ENCODE measurements at places on chromosomes 11 and 22.
A peak's percentile ranks its signal among the peaks of the same experiment; 100 is the strongest.

DNA sequence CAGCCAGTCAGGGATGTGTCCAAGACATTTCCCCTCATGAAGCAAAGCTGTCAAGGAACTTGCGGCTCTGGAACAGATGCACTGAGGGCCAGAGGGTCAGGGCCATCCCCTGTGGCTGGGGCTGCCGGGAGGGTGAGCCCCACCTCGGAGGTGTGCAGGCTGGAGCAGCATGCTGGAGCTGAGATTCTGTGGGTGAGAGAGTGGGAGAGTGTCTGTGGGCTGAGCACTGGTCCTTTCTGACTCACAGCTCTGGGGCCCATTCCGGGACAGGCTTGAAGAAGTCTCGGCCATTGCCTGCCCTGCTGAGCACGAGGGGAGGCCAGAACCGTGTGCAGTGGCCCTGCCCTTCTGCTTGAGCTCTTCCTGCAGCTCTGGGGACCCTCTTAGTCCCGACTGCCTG is 2.1 kb downstream of the OMP start:
- H3K4me1 ChIP-seq: no peaks in the 10 kb centered on the region
- H3K27me3 ChIP-seq: no peaks in the 10 kb centered on the region
- no peak for DNase-seq

DNA sequence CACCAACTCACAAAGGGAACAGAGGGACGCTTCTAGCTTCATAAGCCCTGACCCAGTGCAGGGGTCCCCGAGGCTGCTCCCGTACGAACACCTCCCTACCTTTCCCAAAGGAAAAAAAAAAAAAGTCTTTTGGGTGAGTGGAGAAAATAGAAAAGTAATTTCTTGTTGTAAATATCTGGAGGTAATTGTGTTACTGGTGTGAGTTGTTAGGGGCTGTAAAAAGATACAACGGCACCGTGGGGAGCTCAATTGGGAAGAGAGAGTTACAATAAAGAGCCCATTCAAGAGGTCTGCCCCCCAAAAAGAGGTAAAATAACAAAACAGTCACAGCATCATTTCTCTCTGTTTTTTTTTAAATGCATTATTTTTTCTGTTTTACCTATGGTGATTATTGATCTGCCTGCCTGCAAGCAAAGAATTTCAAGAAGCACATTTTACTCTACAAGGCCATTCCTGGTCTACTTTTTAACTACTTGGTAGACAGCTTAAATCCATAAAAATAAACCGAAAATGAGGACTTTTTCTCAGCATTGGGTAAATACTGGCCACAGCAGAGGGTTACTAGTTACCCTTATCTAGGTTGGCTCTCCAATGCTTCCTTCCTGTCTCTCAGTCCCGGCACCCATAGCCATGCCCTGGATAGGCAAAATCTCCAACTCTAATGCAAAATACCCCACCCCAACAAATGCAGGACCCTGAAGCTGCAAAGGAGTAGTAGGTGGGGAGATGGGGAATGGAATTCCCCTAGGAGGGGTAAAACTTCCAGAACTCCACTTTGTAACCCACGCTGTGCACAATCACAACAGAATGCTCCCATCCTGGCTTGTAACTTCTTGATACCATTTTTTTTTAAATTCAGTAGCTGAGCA is 3.1 kb downstream of the PAX6 start:
- H3K27me3 ChIP-seq: peaks cover 79% of the 10 kb centered on the region
- H3K27ac ChIP-seq: no peak overlapping the region
- DNase-seq: peak; percentile 16
- H3K36me3 ChIP-seq: peaks cover 3% of the 10 kb centered on the region
- peaks cover 41% of the 10 kb centered on the region for H3K4me1 ChIP-seq

DNA sequence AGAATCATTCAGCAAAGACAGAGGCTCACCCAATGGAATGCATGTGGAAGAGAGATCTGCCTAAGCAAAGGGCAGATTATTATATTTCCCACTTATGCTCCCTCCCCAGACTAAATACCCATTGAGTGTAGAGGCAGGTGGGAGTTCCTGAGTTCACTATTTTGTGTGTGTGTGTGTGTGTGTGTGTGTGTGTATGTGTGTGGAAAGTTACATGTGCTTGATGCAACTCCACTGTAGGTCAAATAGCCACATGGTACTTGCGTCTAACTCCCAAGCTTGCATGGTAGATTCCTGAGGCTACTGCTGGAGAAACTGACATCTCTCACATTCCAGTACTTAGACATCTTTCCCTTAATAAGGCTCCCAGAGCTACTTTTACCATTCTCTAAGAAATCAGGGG is 3.4 kb upstream of the COPB1 start:
- no peak overlapping the region for H3K27ac ChIP-seq
- no peak overlapping the region for H3K4me3 ChIP-seq
- H3K4me1 ChIP-seq: peaks cover 7% of the 10 kb centered on the region
- peaks cover 23% of the 10 kb centered on the region for H3K36me3 ChIP-seq
- no peaks in the 10 kb centered on the region for H3K27me3 ChIP-seq

GRCh38 chr11:26254378-26254777 is 77.6 kb upstream of the ANO3 start:
- H3K27ac ChIP-seq: no peak overlapping the region
- H3K4me3 ChIP-seq: no peak overlapping the region
- no peaks in the 10 kb centered on the region for H3K27me3 ChIP-seq

DNA sequence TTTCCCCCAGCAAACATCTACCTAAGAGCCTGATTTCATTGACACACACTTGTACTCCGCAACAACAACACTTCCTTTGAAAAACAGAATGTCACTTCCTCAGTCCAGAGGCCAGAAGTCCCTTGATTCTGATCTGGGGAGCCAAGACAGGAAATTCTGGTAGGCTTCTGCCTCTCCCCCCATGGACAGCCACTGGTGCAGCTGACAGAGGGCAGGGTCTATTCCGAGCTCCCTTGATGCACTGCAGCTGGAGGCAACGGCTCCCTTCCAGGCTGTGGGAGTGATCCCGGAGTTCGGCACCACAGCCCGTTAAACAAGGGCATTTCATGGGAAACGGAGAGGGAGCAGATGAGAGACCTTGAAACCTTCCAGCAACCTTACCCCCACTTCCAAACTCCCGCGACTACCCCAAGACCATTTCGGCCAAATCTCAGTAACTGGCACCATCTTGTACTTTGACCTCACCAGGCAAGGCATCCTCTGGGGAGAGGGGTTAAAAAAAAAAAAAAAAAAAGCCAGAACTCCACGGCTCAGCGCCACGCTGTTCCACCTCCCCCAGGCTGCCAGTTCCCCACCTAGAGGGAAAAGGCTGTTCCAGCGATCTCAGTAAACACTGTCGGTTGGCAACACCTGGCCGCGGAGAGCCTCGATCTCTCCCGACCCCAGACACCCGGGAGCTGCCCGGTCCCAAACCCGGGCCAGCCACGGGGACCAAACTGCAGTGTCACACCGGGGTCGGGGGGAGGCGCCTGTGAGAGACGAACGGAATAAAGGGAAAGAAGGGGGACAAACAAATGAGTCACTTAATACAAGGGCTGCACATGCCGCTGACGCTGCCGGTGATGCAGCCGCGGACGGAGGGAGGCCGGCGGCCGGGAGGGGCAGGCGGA is 1.1 kb downstream of the GAB2 start:
- H3K4me1 ChIP-seq: peaks cover 20% of the 10 kb centered on the region
- H3K27me3 ChIP-seq: peaks cover 18% of the 10 kb centered on the region
- peak overlapping the region; percentile 70 for H3K27ac ChIP-seq
- peak; percentile 89 for DNase-seq
- H3K36me3 ChIP-seq: no peaks in the 10 kb centered on the region
- peak overlapping the region; percentile 67 for H3K4me3 ChIP-seq
